CD8-positive, alpha-beta memory T cell (primary cell): ENCODE measurements at places on chromosomes 6 and 20. TPM values are rescaled to one million over a fixed set of nuclear protein-coding genes. Genes with fewer than 3 reads are reported as not detected.

Gene HFE
- 0.37 TPM for total RNA-seq

- DNase-seq: no peak
Observed at GRCh38 chr6:81933089-81933488, 180.6 kb upstream of the TENT5A start.

Gene EFCAB8
- total RNA-seq: 0.35 TPM

- DNase-seq: no peak
Observed at GRCh38 chr6:135261872-135262725, 81.0 kb downstream of the MYB start.
